ENCODE measurements at places on chromosomes 6 and 20.
A peak's percentile ranks its signal among the peaks of the same experiment; 100 is the strongest.

DNA sequence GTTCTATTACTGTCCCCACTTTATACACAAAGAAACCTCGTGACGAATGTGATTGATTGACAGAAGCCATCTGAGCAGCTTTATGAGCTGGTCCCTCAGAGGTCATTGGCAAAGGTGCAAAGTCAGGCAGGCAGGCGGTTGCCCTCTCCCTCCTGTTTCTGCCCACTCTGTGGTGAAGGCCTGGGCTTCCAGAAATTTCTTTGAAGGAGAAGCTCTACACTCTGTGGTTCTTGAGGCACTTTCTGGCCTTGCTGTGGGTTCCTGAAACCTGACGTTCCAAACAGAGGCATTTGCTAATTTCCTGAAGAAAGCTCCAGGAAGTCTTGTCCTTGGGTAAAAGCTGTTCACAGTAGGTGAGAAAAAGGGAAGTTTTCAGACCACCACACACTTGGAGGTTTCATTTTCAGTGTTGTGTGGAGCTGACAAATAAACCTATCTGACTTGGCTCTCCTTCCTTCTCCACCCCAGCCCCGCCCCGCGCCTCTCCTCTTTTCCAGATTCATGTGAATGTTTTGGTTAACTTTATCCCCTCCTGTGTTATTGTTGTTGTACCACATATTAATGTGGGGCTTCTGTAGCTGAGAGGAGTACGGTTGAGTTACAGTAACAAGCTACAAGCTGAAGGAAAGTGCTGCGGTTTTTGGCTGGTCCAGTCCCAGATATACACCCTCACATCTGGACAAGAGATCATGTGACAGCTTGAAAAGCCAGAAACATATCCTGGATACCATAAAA, 274.1 kb downstream of the CLIC5 start:
- DNase-seq = no peak

DNA sequence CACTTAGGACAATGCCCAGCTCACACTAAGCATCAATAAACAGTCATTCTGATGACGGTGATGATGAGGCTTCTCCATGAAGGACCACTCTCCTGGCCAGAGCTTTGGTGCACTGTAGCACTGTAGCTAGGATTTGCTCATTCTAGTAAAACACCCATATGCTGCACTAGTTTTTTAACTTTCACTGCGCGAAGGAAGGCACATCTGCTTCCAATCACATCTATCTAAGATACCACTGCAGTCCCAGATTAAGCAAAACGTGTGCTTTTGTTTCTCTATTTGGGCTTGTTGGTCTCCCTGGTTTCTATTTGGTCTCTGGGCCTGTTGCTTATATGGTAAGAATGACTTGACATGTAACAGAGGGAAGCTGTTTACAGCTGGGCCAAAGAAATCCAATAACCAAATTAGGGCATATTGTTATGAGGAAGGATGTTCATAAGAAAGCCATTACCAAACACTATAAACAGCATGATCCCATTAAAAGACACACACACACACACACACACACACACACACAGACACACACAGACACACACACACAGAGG, 62.4 kb downstream of the FAM229B start:
- no peak for DNase-seq

DNA sequence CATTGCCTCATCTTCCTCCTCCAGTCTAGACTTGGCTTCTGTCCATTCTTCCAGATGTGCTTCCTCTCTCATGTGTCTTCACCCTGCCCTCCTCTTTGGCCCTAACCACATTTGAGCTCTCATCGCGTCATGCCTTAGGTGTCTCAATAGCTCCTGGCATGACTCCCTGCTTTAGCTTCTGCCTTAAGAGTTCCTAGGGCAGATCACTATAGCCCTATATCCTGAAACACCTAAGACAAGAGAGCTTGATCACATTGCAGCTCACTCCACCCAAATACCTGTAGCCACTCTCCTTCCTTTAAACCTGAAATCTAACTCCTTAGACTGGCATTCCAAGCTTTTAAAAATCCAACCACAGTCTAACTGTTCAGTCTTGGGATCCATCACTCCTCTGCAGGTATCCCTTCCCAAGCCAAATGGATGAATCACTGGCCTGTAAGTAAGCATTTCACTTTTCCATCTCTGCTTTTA, 69.0 kb upstream of the STXBP5 start:
- DNase-seq = no peak

GRCh38 chr6:136324686-136325380, 35.2 kb upstream of the BCLAF1 start:
- peak; percentile 23 for DNase-seq

DNA sequence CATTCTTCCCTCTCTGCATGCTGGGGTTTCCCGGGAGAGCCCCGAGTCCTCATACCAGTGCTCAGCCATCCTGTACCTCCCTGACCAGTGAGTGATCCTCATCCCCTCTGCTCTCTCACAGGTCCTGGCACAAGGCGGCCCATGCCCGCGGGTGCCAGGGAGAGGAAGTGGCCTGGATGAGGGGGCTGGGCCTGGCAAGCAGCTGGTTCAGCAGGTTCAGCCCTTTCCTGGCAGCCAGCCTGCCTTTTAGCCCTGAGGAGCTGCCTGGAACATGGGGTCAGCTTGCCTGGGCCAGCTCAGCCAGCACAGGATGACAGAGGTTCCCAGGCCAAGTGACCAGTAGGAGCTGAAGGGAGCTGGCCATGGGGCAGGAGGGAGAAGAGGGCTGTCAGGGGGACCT, 10.9 kb downstream of the MOCS1 start:
- DNase-seq = no peak
